H1 (cell line): ENCODE measurements at places on chromosomes 5 and 9. TPM values are rescaled to one million over a fixed set of nuclear protein-coding genes. Genes with fewer than 3 reads are reported as not detected.

DNA sequence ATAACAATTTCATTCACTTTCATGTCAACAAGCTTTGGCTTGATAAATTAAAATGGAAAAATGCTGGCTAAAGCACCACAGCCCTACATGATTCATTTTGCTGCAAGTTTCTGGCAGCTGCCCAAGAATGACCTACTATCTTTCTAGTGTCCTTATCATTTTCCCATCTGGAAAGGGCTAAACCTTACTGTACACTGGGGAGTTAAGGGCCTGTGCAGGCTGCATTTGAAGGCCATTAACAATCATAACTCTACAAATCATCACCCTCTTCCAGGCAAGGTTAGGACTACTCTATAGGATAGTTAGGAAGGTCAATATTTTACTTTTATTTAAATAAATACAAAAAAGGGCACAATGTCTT, 579.7 kb upstream of the ZNF608 start:
- no peaks in the 10 kb centered on the region for H3K27me3 ChIP-seq
- no peaks in the 10 kb centered on the region; the same call in none of the 2 replicates for H3K4me1 ChIP-seq
- H3K36me3 ChIP-seq: no peaks in the 10 kb centered on the region
- DNase-seq: no peak
- H3K27ac ChIP-seq: no peak overlapping the region

DNA sequence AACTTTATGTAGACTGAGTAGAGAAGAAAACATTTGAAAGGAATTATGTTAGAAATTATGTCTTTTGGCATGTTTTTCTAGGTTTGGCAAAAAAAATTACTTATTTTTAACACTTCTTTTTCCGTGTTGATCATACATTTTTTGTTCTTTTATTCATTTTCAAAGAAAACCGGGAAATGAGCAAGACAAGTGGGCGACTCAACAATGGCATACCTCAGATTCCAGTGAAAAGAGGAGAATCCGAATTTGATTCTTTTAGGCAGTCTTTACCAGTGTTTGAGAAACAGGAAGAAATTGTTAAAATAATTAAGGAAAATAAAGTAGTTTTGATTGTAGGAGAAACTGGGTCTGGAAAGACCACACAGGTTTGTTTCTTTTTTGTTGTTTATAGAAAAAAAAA, 12.9 kb downstream of the YTHDC2 start:
- DNase-seq: no peak
- no peak overlapping the region for H3K4me3 ChIP-seq
- H3K27me3 ChIP-seq: no peaks in the 10 kb centered on the region
- no peak overlapping the region for H3K27ac ChIP-seq
- H3K4me1 ChIP-seq: no peaks in the 10 kb centered on the region
- 0 out of 2 replicates have a peak, but pooled peaks cover 4% of the 10 kb centered on the region for H3K36me3 ChIP-seq

DNA sequence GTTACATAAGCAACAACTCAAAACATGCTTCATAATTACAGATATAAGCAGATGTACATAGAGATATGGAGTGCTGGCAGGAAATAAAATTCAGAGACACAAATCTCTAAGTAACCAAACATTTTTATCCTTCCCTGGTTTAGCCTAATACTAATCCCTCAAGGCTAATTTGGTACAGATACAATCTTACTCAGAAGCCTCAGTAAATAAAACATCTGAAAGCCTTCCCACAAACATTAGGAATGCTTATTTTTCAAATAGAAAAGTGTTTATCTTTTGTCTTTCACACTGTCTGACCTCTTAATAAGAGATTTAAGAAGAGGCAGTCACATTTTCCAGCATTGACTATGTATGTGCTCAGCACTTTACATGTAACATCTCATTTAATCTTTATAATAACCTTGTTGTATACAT, 399.4 kb downstream of the ARRDC3 start:
- H3K4me1 ChIP-seq: no peaks in the 10 kb centered on the region
- H3K27me3 ChIP-seq: no peaks in the 10 kb centered on the region
- DNase-seq: no peak
- H3K4me3 ChIP-seq: no peak overlapping the region

MSMP gene
- not detected in 2 replicates for total RNA-seq

- no peak overlapping the region for H3K4me3 ChIP-seq
- no peak overlapping the region for H3K27ac ChIP-seq
- H3K27me3 ChIP-seq: no peaks in the 10 kb centered on the region
- no peak for DNase-seq
- no peaks in the 10 kb centered on the region for H3K4me1 ChIP-seq
Observed at GRCh38 chr5:157387683-157388093, 72.3 kb upstream of the NIPAL4 start.

BTNL3 gene
- not detected in 2 replicates for total RNA-seq

- H3K4me1 ChIP-seq: no peaks in the 10 kb centered on the region
- no peaks in the 10 kb centered on the region for H3K36me3 ChIP-seq
- no peak overlapping the region for H3K4me3 ChIP-seq
- no peaks in the 10 kb centered on the region for H3K27me3 ChIP-seq
- DNase-seq: no peak
- H3K27ac ChIP-seq: no peak overlapping the region
Observed at GRCh38 chr9:36479101-36479500, 79.0 kb upstream of the RNF38 start.

NUDT12 gene
- 12.5 and 14.0 TPM in 2 replicates for total RNA-seq

DNA sequence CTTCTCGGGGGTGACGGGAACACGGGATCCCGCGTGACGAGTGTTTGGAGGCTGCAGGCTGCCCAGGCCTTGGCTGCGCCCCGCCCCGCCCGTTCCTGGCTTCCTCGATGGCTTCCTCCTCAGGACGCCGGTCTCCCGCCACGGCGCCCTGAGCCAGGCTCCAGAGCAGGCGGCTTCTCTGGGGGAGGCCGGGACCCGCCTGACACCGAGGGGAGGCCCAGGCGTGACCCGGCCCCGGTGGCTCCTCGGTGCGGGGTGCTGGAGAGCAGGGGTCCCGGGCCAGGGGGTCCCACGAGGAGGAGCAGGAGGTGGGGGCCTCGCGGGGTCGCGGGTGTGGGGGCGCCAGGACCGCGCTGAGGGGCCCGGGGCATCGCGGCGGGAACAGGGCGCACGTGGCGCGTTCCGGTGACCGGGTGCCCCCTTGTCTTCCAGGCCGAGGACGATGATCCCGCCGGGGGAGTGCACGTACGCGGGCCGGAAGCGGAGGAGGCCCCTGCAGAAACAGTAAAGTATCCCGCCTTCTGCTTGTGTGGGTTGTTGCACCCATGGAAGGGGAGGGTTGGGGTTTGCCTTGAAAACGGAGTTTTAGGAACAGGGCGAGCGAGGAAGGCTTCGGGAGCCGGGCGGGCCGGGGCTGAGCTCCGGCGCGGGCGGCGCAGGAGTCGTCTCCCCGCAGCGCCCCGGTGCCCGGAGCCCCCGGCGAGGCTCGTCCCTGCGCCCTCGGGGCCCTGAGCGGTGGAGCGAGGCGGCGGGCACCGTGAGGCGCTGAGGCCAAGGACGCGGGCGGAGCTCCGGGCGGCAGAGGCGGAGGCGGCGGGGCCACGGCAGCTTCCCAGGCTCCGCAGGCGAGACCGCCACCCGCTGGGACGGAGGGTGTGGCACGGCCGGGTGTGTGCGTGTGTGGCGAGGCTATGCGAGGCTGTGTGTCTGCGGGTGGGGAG, 22.2 kb downstream of the AHRR start:
- DNase-seq: no peak
- H3K27me3 ChIP-seq: peaks cover 18% of the 10 kb centered on the region
- no peak overlapping the region for H3K27ac ChIP-seq
- H3K4me3 ChIP-seq: peak overlapping the region; percentile 59

- no peaks in the 10 kb centered on the region for H3K36me3 ChIP-seq
- no peak overlapping the region for H3K27ac ChIP-seq
- H3K4me1 ChIP-seq: no peaks in the 10 kb centered on the region
- H3K27me3 ChIP-seq: no peaks in the 10 kb centered on the region
Observed at GRCh38 chr5:140011297-140011802, 31.7 kb downstream of the NRG2 start.

- H3K27me3 ChIP-seq: no peaks in the 10 kb centered on the region
- no peak overlapping the region for H3K4me3 ChIP-seq
- H3K27ac ChIP-seq: no peak overlapping the region
- DNase-seq: no peak
- H3K4me1 ChIP-seq: 0 out of 2 replicates have a peak, but pooled peaks cover 5% of the 10 kb centered on the region
- H3K36me3 ChIP-seq: no peaks in the 10 kb centered on the region
Observed at GRCh38 chr5:67910546-67910945, 305.0 kb upstream of the PIK3R1 start.
